Lung (tissue), 17 donors: ENCODE measurements at places on chromosomes 6 and 20. TPM values are rescaled to one million over a fixed set of nuclear protein-coding genes. Genes with fewer than 3 reads are reported as not detected.

DNA sequence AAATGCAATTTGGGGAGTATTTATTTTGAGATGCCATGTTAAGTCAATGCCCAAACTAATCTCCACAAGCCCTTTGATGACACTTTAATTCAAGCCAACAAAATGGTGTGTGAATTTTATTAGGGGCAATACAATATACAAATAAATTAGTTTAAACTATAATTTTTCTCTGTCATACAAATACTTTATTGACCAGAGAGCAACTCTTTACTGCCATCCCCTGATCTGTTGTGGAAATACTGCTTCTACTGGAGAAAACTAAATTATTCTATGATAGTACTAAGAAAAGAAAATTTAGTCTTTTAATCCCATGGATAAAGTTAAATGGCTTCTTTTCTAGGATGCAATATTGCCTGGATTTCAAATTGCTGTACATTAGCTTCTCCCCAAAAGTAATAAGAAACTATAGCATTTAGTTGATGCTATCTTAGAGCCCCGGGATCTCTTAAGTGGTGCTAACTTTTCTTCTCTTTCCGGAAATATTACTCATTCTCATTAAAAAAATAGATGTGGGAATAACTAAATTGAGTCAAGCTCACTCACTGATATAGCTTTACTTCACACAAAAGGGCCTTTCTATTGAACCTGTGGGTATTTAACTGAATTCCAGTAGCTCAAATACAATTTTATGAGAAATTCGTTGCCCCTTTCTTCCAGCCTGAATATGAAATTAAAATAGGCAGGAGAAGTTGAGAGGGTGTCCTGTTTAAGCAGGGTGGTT is 49.2 kb downstream of the SMPDL3A start:
- no peaks in the 10 kb centered on the region for H3K36me3 ChIP-seq
- DNase-seq = peak; percentile 52
- H3K27me3 ChIP-seq = no peaks in the 10 kb centered on the region
- no peaks in the 10 kb centered on the region for H3K4me1 ChIP-seq

GRCh38 chr6:113809826-113810225 is 47.3 kb upstream of the MARCKS start:
- H3K27ac ChIP-seq = no peak overlapping the region
- no peaks in the 10 kb centered on the region for H3K4me1 ChIP-seq
- H3K36me3 ChIP-seq = no peaks in the 10 kb centered on the region
- H3K27me3 ChIP-seq = no peaks in the 10 kb centered on the region
- H3K4me3 ChIP-seq = no peak overlapping the region

DNA sequence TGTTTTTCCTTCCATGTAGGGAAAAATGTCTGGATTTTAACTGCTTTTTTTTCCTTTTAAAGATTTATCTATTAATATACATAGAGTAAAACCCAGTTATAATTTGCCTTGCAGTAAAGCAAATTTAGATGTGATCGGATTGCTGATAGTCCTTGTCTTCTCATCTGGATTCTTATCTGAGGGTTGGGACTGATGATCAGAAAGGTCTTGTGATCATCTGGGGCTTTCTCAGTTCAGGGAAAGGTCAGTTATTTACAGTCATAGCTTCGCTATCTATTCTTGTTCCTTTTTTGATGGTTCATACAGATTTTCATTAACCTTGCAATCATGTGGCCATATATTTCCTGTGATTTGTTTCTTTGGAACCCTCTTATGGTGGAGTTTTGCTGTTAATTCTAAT is 63.8 kb upstream of the CLDN20 start:
- no peak for DNase-seq
- H3K27ac ChIP-seq = no peak overlapping the region
- no peaks in the 10 kb centered on the region for H3K36me3 ChIP-seq
- no peaks in the 10 kb centered on the region for H3K4me1 ChIP-seq
- no peaks in the 10 kb centered on the region for H3K27me3 ChIP-seq

Gene ABCC10
- total RNA-seq = 43.3 TPM

Gene TNF
- total RNA-seq = 0.23 TPM

DNA sequence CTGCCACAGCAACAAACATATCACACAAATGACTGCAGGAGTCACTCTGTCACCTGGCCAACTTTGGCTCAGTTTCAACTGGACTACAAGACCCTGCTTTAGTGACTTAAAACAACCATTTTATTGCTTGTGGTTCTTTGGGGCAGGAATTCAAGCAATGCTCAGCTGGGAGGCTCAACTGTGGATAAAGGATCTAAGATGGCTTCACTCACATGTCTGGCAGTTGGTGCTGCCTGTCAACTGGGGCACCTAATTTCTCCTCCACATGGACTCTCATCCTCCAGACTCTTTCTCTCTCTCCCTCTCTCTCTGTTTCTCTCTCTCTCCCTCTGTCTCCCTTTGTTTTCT is 2.8 kb upstream of the EPB41L2 start:
- peaks cover 19% of the 10 kb centered on the region for H3K4me1 ChIP-seq
- H3K27ac ChIP-seq = no peak overlapping the region
- DNase-seq = no peak
- H3K27me3 ChIP-seq = no peaks in the 10 kb centered on the region
- no peaks in the 10 kb centered on the region for H3K36me3 ChIP-seq

Gene ADGB
- total RNA-seq = 9.6 TPM

Gene HLA-DQB1
- 4.1 TPM for total RNA-seq

- peaks cover 5% of the 10 kb centered on the region for H3K4me1 ChIP-seq
- DNase-seq = peak; percentile 11
- no peaks in the 10 kb centered on the region for H3K27me3 ChIP-seq
- H3K27ac ChIP-seq = no peak overlapping the region
- no peak overlapping the region for H3K4me3 ChIP-seq
These were observed 56.2 kb downstream of the BTBD9 start for GRCh38 chr6:38583523-38583922.
